ENCODE measurements at places on chromosomes 6 and 20.
A peak's percentile ranks its signal among the peaks of the same experiment; 100 is the strongest.

- no peak for DNase-seq
Observed at GRCh38 chr6:75863001-75863400, 114.0 kb downstream of the MYO6 start.

DNA sequence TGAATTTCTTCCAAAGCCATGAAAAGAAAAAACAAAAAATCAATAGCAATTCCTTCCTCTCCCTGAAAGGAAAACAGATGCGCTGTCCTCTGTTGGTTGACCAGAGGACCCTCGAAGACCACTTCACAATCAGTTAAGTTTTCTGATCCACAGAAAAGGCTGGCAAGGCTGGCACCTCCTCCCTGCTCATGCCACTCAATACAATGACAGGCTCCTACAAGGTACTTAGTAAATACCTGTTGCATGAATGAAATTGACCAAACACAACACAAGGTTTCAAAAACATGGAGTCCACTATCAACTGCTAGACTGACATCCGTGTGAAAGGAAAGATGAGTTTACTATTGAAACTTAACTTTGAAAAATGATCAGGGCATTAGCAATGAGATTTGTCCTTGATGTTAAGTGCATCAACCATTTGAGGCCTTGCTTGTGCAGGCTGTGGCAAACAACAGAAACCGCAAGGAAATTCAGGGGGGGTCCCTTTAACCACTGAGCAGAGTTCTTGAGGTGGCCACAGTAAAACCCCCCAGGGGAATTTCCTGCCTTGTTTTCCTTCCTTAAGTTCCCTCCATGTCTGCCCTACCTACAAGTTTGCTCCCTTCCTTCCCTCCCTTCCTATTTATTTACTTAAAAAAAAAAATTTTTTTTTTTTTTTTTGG lies 27.9 kb upstream of the RTF2 start:
- DNase-seq = no peak

DNA sequence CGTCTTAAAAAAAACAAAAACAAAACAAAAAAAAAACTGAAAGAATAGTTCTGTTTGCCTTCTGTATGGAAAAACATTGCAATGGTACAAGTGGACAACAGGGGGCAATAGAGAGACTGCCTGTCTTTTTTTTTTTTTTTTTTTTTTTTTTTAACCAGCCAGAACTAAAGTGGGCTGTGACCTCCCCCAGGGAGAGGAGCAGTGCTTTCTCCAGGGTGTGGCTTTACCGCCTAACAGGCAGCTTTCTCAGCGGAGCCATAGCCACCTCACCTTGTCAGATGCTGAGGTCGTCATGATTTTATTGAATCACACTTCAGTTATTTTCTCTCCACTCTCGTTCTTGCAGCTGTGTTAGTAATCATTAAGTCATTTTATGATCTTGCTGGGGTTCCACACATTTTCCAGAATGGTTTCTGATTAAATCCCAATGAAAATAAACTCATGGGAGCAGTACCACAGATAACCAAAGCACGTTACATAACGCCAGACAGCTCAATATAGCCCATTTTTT lies 78.4 kb downstream of the GMPR start:
- no peak for DNase-seq

DNA sequence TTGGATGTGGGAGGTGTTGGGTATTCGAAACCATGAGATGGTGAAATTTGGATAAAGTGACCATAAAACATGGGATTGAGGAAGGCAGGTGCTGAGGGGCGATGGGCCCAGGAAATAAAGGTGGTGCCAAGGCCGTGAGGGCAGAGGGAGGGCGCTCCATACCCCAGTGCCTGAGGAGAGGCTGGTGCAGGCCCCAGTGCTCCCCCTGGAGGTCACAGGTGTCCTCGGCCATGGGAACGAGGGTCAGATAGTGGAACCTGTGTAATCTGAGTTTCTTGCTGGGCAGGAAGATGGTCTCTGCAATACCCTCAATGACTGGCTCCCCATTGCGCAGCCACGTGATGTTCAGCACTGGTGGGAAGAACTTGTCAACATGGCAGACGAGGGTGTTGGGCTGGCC lies 16.2 kb downstream of the HLA-DPB1 start:
- DNase-seq = no peak

DNA sequence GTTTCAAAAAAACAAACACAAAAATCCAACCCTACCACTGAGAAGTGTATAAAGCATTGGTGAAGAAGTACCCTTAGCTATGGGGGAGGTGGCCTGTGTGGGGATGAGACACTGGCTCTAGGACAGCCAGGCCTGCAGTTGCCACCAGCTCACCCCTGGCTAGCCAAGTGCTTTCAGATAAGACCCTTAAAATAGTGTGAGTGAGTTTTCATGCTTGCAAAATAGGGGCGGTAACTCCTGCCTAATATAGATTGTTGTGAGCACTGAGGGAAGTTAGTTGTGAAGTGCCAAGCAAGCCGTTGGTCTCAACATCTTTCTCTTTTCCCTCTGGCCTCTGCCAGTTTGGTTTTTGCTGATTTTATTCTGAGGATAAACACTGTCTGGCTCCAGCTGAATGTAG lies 11.3 kb downstream of the PPP1R3G start:
- no peak for DNase-seq

DNA sequence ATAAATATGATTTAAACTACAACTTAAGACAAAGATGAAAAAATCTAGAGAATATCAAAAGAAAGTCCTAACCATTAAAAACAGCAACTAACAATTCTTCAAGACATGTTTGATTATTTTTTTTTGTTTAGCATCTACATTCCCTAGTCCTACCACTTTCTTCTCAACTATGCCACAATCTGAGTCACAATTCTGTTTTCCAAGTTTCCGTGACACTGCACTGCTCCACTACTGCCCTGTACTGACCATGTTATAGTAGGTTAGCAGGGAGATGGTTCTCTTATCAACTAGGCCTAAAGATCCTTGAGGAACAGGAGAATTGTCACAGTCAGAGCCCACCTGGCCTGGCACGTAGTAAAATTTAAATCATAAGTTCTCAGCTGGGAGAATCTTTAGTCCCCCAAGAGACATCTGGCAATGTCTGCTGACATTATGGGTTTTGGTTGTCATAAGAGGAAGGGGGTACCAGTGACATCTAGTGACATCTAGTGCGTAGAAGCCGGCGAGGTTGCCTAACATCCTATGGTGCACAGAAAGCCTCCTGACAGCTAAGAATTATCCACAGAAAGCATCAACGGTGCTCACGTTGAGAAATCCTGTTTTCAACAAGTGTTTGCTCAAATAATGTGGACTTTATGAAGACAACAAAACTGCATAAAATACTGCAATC lies 100.5 kb downstream of the PDE10A start:
- no peak for DNase-seq

GRCh38 chr20:40168981-40169620 lies 519.9 kb downstream of the MAFB start:
- no peak for DNase-seq

DNA sequence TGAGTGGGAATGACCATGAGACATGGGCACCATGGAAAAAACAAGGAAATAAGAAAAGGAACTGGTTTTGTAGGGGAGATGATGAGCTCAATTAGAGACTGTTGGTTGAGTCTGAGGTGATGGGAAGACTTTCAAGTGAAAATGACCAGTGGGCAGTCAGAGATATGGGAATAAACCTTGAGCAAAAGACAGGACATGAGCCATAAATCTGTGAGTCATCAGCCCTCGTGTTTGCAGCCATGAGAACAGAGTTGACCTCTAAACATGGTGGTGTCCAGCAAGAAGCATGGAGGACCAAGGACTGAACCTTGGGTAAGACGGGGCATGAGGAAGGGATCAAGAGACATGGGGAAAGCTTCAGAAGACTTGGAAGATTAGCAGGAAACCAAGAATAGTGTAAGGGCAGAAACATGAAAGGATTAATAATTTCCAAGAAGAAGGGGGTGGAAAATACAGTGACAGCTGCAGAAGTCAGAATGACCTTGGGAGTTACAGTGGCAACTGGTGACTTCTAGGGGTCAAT lies 280.6 kb upstream of the PRDM1 start:
- DNase-seq = no peak

DNA sequence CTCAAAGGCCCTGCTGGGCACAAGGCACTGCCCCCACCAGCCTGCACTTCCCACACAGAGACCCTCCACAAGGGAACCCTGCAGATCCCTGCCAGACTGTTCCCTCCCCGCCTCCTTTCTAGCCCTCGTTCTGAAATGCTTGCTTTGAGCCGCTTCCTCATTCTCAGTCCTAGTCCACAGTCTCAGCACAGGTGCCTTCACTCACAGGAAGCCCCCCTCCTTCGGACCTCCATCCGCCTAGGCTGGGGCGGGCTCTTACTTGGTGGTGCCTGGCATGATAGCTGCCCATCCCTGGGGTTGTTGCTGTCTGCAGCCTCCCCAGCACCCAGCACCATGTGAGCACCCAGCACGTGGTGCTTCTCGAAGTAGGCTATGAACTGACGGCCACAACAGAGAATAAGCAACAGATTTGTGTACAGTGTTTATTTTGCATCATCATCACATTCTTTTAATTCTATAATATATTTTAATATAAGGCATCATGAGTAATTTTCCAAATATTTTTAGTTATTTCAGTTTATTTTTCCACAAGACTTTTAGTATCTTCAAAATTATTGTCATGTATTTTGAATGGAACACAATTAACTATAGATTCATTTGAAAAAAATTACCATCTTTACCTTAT lies 12.3 kb downstream of the CST5 start:
- no peak for DNase-seq

GRCh38 chr6:106452628-106453027 lies 92.1 kb downstream of the CRYBG1 start:
- DNase-seq = no peak

- DNase-seq = no peak
Observed at GRCh38 chr20:33393609-33394008, 7.7 kb downstream of the CDK5RAP1 start.

GRCh38 chr20:12966468-12967085 lies 42.2 kb upstream of the SPTLC3 start:
- DNase-seq = peak; percentile 39

DNA sequence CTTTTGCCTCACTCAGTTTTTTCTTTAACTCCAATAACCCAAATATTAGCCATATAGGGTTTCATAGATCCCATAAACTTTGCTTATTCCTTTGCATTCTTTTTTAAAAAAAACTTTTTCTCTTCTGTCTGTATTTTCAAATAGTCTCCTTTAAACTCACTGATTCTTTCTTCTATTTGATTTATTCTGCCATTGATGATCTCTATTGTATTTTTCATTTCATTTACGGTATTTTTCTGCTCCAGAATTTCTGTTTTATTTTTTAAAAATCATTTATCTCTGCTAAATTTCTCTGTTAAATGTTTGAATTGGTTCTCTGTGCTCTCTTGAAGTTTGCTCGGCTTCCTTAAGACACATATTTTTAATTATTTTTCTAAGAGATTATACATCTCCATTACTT lies 573.3 kb upstream of the MAN1A1 start:
- DNase-seq = no peak

DNA sequence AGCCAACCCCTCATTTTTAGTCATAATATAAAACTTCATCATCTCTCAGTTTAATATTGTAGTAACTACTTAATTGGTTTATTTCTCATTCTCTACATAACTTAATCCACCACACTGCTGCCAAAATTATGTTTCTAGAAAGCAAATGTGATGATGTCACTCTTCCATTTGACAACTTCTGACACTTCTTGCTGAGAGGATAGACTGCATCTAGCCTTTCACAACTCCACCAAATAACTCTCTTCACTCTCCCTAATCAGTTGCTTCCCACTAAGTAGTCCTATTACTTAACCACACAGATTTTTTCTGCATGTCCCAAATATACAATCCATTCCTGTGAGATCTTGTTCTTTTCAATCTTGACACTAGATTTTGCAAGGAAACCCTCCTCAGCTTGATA lies 951.3 kb downstream of the EPHA7 start:
- DNase-seq = no peak

GRCh38 chr6:20447581-20448132 lies 46.0 kb downstream of the E2F3 start:
- DNase-seq = no peak

DNA sequence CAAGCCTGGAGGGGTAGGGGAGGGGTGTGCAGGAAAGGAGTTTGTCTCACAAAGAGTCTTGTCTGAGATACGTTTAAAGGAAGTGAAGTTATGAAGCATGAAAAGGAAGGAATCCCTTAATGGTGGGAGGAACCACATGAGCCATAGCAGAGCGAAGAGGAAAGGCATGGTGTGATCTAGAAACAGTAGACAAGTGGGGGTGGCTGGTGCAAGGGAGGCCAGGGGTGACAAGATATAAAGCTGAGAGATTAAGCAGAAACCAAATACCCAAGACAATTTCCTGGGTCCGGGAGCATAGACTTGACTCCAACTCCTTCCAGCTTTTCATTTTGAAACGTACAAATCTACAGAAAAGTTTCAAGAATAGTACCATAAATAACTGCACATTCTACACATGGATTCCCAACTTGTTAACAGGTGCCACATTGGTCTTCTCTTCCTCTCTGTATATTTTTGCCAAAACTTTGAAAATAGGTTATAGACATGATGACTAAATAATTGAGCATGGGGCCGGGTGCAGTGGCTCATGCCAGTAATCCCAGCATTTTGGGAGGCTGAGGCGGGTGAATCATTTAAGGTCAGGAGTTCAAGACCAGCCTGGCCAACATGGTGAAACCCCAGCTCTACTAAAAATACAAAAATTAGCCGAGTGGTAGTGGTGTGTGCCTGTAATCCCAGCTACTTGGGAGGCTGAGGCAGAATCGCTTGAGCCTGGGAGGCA lies 211.6 kb downstream of the SLC24A3 start:
- no peak for DNase-seq

- DNase-seq = no peak
Observed at GRCh38 chr6:36318690-36319435, 17.8 kb downstream of the BNIP5 start.

DNA sequence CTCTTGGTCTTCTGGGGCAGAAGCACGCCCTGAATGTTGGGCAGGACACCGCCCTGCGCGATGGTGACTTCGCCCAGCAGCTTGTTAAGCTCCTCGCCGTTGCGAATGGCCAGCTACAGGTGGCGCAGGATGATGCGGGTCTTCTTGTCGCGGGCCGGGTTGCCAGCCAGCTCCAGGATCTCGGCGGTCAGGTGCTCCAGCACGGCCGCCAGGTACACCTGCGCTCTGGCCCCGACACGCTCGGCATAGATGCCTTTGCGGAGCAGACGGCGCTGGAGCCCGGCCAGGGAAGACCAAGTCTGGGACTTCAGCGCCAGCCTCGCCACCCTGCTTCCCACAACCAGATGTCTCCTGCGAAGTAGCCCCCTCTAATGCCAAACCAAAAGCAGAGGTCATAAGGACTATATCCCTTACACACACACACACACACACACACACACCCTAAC lies 8.0 kb upstream of the SLC17A3 start:
- no peak for DNase-seq

GRCh38 chr6:158501360-158502262 lies 58.3 kb upstream of the TMEM181 start:
- DNase-seq = no peak

DNA sequence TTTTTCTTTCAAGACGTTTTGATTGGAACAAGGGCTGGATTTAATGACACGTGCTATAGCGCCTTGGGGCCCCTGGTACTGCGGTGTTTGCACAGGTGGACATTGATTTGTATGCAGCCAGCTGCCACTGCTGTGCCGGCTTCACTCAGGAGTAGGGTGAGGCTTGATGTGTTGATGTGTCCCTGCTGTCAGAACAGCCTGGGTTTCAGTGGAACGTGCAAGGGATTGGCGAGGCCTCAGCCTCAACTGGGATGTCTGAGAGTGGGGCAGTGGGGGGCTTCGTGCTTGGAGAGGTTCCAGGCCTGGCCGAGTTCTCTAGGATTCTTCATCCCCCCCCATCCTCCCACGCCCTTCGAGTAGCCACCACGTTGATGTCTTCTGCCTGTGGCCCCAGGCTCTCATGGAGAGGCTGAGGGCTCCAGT lies 23.0 kb downstream of the PYGB start:
- peak; percentile 85 for DNase-seq

GRCh38 chr20:34577061-34577460 lies 18.5 kb downstream of the MAP1LC3A start:
- DNase-seq = no peak

- no peak for DNase-seq
Observed at GRCh38 chr6:154606457-154606856, 96.0 kb upstream of the CNKSR3 start.
